NCI-H774 (cell line): ENCODE measurements at places on chromosomes 1 and 21.

DNA sequence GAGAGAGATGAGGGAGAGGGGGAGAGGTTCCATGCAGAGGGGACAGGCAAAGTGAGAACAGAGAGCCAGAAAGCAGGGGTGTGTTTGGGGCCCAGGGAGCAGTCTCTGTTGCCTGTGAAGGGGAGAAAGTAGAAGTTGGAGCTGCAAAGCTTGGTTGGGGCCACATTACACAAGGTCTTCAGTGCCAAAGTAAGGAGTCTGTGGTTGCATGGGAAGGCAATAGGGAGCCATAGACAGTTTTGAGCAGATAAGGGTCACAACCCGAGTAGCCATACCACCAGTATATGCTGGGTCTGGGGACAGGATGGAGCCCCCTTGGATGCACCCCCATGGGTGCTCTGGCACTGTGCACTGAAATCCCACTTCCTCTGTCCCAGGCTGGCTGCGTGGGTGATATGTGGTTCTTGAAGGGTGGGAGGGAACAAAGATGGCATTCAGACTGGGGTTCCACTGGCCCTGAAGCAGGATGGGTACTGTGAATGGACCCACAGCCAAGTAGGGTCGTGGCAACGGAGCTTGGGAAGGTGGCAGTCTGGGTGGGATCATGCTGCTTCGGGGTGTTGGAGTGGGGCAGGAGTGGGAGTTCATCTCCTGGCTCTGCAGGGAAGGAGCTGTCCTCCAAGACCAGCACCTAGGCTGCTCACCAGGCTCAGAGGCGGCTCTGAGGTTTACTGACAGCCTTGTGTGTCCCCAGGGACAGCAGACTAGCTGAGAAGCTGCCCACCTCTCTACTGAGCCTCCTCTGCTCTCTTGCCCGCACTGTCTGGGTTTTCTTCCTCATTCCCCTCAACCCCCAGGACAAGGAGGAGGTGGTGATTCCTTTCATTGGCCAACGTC, 12.1 kb downstream of the DRAXIN start:
- no peak for DNase-seq

DNA sequence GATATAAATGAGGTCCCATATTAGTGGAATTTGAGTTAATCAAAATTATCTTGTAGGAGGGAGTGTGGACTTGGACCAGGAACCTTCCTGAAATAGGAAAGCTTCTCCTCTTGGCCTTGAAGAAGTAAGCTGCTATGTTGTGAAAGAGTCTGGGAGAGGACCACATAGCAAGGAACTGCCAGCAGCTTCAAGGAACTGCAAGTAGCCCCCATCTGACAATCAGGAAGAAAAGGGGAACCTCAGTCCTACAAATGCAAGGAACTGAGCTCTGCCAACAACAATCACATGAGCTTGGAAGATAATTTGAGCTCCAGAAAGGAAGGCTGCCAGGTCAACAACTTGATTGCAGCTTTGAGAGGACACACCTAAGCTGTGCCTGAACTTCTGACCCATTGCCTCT, 8.2 kb upstream of the PRMT6 start:
- no peak for DNase-seq

- DNase-seq: no peak
These were observed 168.0 kb upstream of the DAB1 start for GRCh38 chr1:57591842-57592241.

- DNase-seq: no peak
These were observed 54.3 kb downstream of the KCNK1 start for GRCh38 chr1:233668146-233668724.

DNA sequence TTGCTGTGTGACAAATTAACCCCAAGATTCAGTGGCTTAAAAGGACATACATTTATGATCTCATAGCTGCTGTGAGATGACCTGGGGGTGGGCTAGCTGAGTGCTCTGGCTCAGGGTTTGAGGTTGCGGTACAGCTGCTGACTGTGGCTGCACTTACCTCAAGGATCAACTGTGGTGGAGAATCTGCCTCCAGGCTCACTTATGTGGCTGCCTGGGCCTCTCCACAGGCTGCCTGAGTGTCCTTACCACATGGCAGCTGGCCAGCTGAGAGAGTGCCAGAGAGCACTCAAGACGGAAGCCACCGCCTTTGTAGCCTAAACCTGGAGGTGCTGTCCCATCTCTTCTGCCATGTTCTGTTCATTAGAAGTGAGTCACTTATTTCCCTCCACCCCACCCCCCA, 5.7 kb downstream of the LRRC71 start:
- no peak for DNase-seq

GRCh38 chr1:183864611-183865010, 59.7 kb downstream of the RGL1 start:
- no peak for DNase-seq

DNA sequence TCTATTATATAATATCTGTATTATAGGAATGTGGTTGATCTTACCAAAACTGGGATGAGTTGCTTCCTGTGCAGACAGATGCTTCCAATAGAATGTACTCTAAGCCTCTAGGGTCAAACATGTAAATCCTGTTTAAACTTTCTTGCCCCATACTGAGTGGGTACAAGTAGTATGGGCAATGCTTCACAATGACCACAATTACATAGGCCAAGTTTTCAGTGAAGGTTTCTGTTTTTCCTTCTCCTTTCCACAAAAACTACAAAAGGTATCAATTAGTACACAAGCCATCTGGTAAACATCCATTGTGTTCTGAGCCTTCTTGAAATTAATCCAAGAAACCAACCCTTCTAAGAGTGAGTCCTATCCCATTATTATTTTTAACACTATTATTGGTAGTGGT, 16.8 kb downstream of the OTUD7B start:
- no peak for DNase-seq

- peak; percentile 79 for DNase-seq
These were observed 23.0 kb upstream of the NEK2 start for GRCh38 chr1:211698161-211699026.

GRCh38 chr21:37006486-37007291, at the start of gene RIPPLY3:
TSS of gene RIPPLY3 (plus strand) at chr21:37006702. CDS start at chr21:37006773, 71 bp downstream.
- DNase-seq: peak; percentile 20
